Vagina (tissue), 2 donors: ENCODE measurements at places on chromosomes 6 and 20. TPM values are rescaled to one million over a fixed set of nuclear protein-coding genes. Genes with fewer than 3 reads are reported as not detected.
A peak's percentile ranks its signal among the peaks of the same experiment; 100 is the strongest.

DNA sequence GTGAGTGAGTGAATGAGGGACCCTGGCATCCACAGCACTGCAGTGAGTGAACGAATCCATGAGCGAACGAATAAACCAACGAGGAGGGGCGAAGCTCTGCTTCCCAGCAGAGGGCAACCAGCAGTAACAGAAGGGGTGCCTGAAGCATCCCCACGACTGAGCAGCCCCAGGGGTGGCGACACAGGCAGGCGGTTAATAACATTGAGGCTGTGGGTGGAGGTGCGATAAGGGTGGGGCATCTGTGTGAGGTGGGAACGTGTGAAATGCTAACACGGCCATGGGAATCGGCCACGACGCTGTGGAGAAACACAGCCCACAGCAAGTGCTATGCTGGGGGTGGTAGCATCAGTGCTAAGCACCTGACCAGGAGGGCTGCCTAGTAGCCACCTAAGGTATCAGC, 75.9 kb downstream of the TAF4 start:
- H3K4me1 ChIP-seq = no peaks in the 10 kb centered on the region
- H3K4me3 ChIP-seq = no peak overlapping the region
- no peak overlapping the region for H3K27ac ChIP-seq
- no peaks in the 10 kb centered on the region for H3K27me3 ChIP-seq
- no peak for DNase-seq

- no peak for DNase-seq
- H3K4me1 ChIP-seq = peaks cover 16% of the 10 kb centered on the region
- H3K4me3 ChIP-seq = no peak overlapping the region
- H3K36me3 ChIP-seq = no peaks in the 10 kb centered on the region
- H3K27me3 ChIP-seq = no peaks in the 10 kb centered on the region
These were observed 453.5 kb upstream of the JARID2 start for GRCh38 chr6:14792118-14792955.

- no peak overlapping the region for H3K27ac ChIP-seq
- no peaks in the 10 kb centered on the region for H3K36me3 ChIP-seq
- peak; percentile 71 for DNase-seq
- peaks cover 53% of the 10 kb centered on the region for H3K27me3 ChIP-seq
- H3K4me1 ChIP-seq = peaks cover 62% of the 10 kb centered on the region
- H3K4me3 ChIP-seq = no peak overlapping the region
These were observed 761 bp upstream of the NR2E1 start for GRCh38 chr6:108164815-108165706.

DNA sequence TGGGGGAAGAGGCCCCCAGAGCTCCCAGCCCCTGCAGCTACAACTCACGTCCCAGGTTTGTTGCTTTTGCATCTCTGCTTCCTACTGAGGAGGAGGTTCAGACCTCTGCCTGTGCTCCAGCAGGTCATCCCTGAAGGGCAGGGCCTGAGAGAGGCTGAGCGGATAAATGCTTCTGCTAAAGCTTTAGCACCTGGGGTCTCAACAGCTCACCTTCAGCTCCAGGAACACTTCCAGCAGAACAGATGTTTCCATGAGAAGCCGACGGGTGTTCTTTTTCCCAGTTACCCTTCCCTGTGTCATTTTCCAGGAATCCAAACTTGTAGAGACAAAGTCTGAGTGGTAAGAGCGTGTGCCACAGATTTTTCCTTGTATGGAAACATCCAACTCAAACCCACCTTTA, 208.8 kb downstream of the TBC1D7 start:
- H3K4me1 ChIP-seq = no peaks in the 10 kb centered on the region
- no peak overlapping the region for H3K27ac ChIP-seq
- no peak overlapping the region for H3K4me3 ChIP-seq
- no peak for DNase-seq
- H3K36me3 ChIP-seq = no peaks in the 10 kb centered on the region

GRCh38 chr20:63639093-63639975, 12.4 kb upstream of the GMEB2 start:
- peak overlapping the region; percentile 33 for H3K27ac ChIP-seq
- no peaks in the 10 kb centered on the region for H3K36me3 ChIP-seq
- H3K27me3 ChIP-seq = no peaks in the 10 kb centered on the region
- H3K4me3 ChIP-seq = peak overlapping the region; percentile 70

DNA sequence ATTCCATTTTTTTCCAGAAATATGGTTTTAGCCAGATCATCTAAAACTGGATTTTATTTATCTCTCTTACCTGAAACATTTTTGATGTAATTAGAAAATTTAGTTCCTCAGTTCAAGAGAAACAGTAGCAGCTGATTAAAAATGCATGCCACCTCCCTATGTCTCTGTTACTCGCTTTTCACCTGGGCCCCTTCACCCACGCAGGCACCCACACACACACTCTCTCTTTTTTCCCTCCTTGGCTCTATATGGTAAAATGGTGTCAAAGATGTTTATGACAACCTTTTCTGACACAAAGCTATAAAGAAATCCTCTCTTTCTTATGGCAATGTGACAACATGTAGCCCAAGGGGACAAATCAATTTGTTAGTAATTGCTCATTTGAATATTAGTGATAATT, 5.8 kb upstream of the SGK1 start:
- no peak overlapping the region for H3K27ac ChIP-seq
- H3K4me3 ChIP-seq = no peak overlapping the region
- DNase-seq = no peak
- H3K4me1 ChIP-seq = no peaks in the 10 kb centered on the region
- H3K36me3 ChIP-seq = no peaks in the 10 kb centered on the region

DNA sequence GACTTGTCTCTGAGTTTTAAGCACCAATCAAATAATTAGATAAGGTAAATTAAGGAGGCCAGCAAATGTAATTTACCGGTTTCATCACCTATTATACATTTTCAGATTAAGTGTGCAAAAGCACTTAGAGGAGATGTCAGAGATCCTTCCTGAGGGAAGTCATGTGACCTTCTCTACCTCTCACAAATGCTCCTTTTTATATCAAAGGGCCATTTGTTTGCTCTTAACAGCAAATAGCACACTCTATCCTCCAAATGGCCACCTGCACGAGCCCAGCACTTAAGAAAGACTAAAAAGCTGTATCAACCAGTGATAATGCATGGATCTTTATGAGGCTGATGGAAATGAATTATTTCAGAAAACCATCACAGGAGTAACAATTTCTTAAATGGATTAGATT, 149.4 kb downstream of the ELOVL4 start:
- H3K36me3 ChIP-seq = no peaks in the 10 kb centered on the region
- no peaks in the 10 kb centered on the region for H3K4me1 ChIP-seq
- no peak overlapping the region for H3K27ac ChIP-seq
- H3K27me3 ChIP-seq = no peaks in the 10 kb centered on the region

The UST gene
- total RNA-seq = 14.2 TPM

DNA sequence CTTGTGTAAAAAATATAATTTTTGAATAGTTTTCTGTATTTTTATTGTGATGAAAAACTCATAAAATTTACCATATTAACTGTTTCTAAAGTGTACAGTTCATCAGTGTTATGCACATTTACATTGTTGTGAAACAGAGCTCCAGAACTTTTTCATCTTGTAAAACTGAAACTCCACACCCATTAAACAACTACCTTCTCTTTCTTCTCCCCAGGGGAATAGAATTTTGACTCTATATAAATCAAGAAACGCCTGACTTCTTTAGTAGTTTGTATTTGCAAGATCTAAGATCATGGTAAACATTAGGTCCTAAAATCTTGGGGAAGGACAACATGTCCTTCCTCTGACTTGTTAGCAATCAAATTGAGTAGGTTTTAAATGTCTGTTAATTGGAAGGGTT, 9.1 kb downstream of the ANKRD66 start:
- no peak overlapping the region for H3K4me3 ChIP-seq
- no peak for DNase-seq
- no peak overlapping the region for H3K27ac ChIP-seq
- H3K36me3 ChIP-seq = no peaks in the 10 kb centered on the region
- no peaks in the 10 kb centered on the region for H3K4me1 ChIP-seq

The DEF6 gene
- 23.1 TPM for total RNA-seq

GRCh38 chr6:31702405-31702818, 712 bp downstream of the ABHD16A start:
- DNase-seq = no peak
- H3K36me3 ChIP-seq = no peaks in the 10 kb centered on the region
- H3K27ac ChIP-seq = peak overlapping the region; percentile 98
- H3K4me3 ChIP-seq = peak overlapping the region; percentile 71
- peaks cover 28% of the 10 kb centered on the region for H3K4me1 ChIP-seq

GRCh38 chr6:1554476-1555310, 55.0 kb upstream of the FOXC1 start:
- peak overlapping the region; percentile 49 for H3K4me3 ChIP-seq
- no peaks in the 10 kb centered on the region for H3K36me3 ChIP-seq
- no peak for DNase-seq
- H3K27ac ChIP-seq = peak overlapping the region; percentile 26
- H3K4me1 ChIP-seq = peaks cover 8% of the 10 kb centered on the region

- no peaks in the 10 kb centered on the region for H3K4me1 ChIP-seq
- no peaks in the 10 kb centered on the region for H3K27me3 ChIP-seq
- no peaks in the 10 kb centered on the region for H3K36me3 ChIP-seq
- H3K27ac ChIP-seq = no peak overlapping the region
- no peak overlapping the region for H3K4me3 ChIP-seq
These were observed 77.6 kb downstream of the HUS1B start for GRCh38 chr6:579339-579738.

DNA sequence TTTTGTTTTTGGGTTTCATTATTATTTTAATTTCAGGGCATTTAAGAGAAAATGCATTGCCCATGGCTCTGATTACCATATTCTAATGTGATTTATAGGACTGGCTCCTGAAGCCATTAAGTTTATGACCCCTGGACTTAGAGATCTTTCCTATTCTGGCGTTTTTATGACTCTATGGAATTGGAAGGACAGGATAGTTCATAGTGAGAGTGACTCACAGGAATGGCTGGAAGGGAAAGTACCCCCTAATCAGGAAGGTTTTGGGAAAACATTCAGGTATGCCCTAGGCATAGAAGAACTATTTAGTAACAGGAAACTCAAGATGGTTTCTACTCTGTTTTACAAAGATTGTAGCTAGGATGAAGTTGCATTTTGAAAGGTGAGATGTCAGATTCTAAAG, 108.6 kb upstream of the SLC2A12 start:
- no peaks in the 10 kb centered on the region for H3K36me3 ChIP-seq
- no peak overlapping the region for H3K4me3 ChIP-seq
- DNase-seq = peak; percentile 0
- H3K27me3 ChIP-seq = no peaks in the 10 kb centered on the region
